Fibroblast of lung (primary cell): ENCODE measurements at places on chromosomes 4 and X.

- H3K27ac ChIP-seq = no peak overlapping the region
- H3K4me1 ChIP-seq = no peaks in the 10 kb centered on the region
- H3K36me3 ChIP-seq = peaks cover 2% of the 10 kb centered on the region
Measured at GRCh38 chr4:139540632-139541031, 15.4 kb downstream of the SETD7 start.

- no peak overlapping the region for H3K27ac ChIP-seq
- H3K4me1 ChIP-seq = no peaks in the 10 kb centered on the region
Measured at GRCh38 chr4:124253080-124253479, 459.5 kb downstream of the ANKRD50 start.

- H3K36me3 ChIP-seq = no peaks in the 10 kb centered on the region
- no peaks in the 10 kb centered on the region for H3K27me3 ChIP-seq
- H3K4me1 ChIP-seq = no peaks in the 10 kb centered on the region
- H3K4me3 ChIP-seq = no peak overlapping the region
- no peak overlapping the region for H3K27ac ChIP-seq
Measured at GRCh38 chrX:139734996-139735395, 27.0 kb upstream of the MCF2 start.

DNA sequence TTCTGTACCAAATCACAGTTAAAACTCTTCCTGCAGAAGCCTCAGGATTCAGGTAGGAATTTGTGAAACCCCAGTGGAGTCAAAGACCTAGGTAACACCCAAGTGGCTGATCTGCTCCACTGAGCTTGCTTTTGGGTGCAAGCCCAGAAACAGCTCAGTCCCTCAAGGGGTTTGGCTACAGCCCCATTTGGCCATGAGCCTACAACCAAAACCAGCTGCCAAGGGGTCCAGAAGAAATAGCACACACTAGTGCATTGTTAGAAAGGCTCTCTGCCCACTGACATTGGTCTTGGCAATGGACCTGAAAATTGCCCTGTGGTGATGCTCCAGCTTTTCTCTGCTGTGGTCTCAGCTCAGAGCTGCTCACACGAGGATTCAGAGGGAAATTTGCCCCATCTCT lies 577.4 kb upstream of the INTU start:
- no peak overlapping the region for H3K27ac ChIP-seq
- peak; percentile 84 for DNase-seq
- peaks cover 4% of the 10 kb centered on the region for H3K4me1 ChIP-seq
- H3K4me3 ChIP-seq = no peak overlapping the region

DNA sequence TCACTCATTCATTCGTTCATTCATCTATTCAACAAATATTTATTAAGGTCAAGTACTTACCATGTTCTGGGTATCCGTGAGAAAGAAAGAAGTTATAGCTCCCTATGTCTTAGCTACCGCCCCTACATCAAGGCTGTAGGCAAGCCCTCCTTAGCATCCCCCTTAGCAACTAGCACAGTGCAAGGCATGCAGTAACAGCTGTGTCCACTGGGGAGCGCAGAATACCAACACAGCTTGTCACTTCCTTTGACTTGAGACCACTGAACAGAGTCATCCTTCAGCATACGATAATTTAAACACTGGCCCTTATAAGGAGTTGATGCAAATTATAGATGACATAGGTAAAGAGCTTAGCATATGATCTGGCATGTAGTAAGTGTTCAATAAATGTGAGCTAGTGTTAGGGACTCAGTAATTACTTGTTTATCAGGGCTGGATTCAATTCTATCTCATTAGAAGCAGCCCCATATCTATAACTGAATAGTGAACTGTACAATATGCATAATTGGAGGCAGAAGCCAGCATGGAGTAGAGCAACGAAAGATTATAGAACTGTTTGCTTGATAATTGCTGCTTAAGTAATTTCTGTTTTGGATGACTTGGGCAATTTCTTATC lies 8.7 kb downstream of the KIAA1210 start:
- no peaks in the 10 kb centered on the region for H3K36me3 ChIP-seq
- no peak overlapping the region for H3K4me3 ChIP-seq
- no peaks in the 10 kb centered on the region for H3K4me1 ChIP-seq
- peaks cover 5% of the 10 kb centered on the region for H3K27me3 ChIP-seq
